ENCODE measurements at places on chromosomes 6 and 20.

DNA sequence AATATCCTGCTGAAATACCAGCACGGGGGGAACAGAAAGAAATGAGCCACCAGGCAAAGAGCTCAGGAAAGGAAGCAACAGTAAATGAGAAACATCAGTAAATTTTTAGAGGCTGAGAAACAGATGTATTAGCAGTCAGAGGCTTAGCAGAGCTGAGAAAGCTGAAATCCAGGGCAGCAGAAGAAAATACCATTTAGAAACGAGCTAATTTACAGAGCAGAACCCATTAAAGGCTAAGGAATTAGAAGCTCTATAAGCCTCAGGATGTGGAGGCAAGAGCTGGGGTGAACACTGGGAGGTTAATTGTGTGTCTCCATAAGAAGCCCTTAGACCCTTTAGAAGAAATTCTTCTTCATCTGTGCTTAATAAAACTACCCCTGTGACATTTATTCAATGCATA lies 178.6 kb upstream of the RGS17 start:
- no peak for DNase-seq

DNA sequence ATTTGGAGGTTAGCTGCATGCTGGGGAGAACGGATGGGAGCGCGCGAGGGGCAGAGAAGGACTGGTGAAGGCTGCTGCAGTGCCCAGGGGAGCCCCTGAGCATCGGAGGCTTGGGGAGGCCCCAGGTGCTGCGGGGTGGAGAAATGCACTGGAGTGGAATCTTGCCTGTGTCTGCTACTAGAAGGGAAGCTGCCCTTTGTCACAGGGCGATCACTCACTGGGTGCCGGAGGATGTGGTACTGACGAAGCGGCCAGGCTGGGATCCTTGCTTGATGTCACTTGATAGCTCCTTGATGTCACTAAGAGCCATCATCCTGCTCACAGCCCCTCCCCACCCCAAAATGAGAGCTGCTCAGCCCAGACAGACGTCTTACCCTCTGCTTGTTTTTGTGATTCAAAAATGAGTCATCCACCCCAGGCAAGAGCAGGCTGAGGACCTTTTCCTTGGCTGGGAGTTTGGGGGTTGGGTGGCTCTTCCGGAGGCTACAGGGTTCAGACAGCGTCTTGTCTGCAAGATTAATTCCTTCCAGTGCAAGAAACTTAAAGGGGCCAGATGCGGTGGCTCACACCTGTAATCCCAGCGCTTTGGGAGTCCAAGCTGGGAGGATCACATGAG lies 62.6 kb upstream of the PMEPA1 start:
- DNase-seq, result no peak

GRCh38 chr6:118889163-118889562 lies 4.8 kb upstream of the ASF1A start:
- DNase-seq, result no peak

- DNase-seq, result no peak
Observed at GRCh38 chr6:63268574-63268973, 51.2 kb downstream of the LGSN start.

DNA sequence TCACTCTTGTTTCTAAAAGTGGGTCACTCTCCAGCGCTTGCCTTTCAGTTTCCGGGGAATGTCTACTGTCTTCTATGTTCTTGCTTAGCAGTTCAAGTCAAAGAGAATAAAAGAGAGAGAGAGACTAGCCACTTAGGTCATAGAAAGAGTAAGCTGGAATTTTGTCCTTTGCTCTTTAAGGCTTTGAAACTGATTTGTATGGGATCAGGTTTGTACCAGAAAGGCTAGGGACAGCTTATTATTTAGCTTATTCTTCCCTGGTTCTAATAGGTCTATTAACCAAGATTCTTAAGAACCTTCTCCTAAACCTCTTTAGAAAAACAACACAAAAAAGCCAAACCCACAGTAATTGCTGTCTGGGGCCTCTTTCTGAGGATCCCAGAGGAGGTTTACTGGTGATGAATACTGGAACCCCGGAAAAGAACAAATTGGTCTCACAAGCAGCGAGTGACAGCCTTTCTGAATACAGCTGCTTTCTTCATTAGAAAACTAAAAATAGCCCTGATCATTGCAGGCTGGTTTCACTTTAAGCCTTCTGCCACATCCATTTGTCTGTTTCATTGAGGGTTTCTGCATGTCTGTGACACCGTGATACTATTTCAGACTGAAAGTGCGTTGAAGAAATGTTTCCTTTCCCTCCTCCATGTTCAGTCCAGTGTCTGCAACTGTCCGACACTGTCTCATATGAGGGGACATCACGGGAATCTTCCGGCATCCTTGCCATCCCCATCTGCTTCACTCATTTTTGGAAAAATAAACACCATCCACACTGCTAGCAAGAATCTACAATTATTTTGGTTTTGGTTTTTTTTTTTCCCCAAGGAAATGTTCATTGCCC lies 75.1 kb upstream of the ATXN1 start:
- DNase-seq, result no peak

DNA sequence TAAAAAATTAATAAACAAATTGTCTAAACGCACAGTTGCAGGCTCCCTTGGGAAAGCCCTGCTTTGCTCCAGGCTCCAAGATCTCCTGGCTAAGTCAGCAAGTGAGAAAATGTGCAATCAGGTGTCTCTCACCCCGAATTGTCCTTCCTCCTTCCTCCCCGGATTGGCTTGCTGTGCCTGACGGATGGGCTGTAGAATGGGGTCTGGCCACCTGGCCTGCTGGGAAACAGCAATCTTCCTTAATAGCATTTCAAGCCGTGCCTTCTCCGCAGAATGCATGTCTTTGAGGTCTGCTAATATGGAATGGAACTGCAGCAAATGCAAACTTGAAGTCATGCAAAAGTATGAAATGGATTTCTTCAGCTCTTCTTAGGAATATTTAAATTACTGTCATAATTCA lies 43.7 kb upstream of the CDKAL1 start:
- DNase-seq, result no peak

DNA sequence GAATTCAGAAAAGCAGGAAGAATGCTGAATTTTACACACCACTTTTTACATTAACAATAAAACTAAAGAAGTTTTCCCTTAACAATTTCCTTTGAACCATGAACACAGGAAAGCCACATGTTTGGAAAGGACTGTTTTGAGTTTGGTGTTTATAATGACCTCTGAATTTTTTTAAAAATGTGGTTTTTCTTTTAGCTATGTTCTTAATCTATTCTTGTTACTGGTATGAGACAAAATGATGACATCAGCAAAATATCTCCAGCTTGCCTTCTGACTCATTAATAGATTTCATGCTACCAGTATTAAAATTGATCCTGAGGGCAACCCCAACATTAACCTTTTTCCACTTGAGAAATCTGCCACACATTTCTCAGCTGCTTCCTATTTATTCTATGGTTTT lies 217.5 kb upstream of the THEMIS start:
- DNase-seq, result no peak

- peak; percentile 55 for DNase-seq
Observed at GRCh38 chr20:36465109-36466080, 75.9 kb upstream of the MYL9 start.

DNA sequence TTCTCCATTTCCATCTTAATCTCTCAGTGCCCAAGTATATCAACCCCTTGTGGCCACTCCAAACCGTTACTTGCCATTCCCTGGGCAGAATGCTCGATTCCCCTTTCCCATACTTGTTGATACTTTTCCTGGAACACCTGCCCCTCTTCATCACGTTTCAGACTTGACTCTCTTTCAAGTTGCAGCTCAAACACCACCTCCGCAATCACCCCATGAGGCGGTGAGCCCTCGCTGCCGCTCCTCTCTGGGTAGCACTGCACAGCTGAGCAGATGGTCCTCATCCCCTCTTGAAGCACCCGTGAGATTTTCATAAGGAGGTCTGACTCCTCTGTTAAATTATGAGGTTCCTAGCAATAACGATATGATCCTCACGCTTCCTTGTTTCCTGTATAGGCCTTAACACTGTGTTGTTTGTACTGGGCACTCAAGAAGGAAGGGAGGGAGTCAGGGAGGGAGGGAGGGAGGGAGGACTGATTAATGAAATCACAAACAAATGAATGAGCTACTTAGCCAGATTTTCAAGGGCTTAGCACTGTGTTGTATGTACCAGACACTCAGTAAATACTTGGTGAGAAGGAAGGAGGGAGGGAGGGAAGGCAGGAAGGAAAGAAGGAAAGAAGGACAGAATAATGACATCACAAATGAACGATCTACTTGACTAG lies 8.0 kb upstream of the UQCC2 start:
- DNase-seq, result no peak

GRCh38 chr20:40109136-40109535 lies 579.9 kb downstream of the MAFB start:
- DNase-seq, result no peak

DNA sequence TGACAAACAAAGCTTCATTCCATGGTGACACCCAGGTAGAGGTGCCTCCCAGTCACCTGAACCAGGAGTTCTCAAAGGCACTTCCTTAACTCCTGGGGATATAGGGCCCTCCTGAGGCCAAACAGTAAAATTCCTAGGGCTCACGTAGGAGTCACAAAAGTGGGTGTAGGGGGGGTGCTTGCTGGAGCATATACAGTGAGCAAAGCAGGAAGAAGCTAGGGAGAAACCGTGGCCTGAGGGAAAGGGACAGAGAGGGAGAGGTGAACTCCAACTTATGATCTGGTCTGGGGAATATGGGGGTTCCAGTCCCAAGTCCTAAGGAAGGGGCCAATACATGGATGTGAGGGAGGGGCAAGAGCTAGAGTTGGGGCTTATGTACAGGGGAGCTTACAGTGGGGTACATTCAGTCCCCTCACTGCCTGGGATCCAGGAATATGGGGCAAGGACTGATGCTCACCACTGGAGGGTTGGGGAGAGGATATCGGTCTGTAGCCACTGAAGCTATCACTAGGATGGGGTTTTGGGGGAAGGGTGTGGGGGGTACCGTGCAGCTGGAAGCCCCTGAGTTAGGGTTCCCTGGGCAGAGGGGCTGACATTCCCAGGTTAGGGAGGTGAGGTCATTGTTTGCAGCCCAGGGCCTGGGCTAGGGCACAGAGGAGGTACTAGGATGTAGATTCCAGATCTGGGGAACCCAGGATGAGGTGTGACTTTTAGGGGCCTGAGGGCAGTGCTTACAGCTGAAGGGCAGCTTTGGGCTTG lies 950 bp downstream of the PEDS1 start:
- DNase-seq, result no peak

GRCh38 chr6:127539272-127539671 lies 20.1 kb upstream of the MTCL3 start:
- DNase-seq, result no peak

GRCh38 chr6:90192857-90193256 lies 103.8 kb downstream of the BACH2 start:
- DNase-seq, result peak; percentile 39

Data from CD4-positive, alpha-beta T cell (primary cell).